Stimulated activated naive CD8-positive, alpha-beta T cell treated with anti-CD3 and anti-CD28 coated beads, Interleukin-15, amount 100 ng/mL, for 72 hours (primary cell): ENCODE measurements at places on chromosomes 1 and 21.
A peak's percentile ranks its signal among the peaks of the same experiment; 100 is the strongest.

DNA sequence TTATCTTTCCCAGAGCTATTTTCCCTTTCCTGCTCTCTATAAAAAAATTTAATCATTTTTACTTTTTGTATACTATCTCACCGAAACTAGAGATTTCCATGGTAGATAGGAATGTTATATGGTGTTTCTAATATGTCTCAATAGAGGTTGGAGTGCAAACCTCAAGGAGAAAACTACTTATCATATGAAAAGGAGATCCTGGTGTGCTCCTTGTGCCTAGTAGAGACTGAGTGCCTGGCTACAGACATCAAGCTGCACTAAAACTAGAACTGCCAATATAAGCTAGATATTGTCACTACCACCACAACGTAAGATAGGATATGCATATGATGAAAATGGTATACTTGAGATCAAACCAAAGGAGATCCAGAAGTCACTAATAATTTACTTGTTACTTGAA, 67.0 kb downstream of the RGS18 start:
- no peak for DNase-seq

- no peak for DNase-seq
Measured at GRCh38 chr1:237126180-237126579, 84.2 kb downstream of the RYR2 start.

DNA sequence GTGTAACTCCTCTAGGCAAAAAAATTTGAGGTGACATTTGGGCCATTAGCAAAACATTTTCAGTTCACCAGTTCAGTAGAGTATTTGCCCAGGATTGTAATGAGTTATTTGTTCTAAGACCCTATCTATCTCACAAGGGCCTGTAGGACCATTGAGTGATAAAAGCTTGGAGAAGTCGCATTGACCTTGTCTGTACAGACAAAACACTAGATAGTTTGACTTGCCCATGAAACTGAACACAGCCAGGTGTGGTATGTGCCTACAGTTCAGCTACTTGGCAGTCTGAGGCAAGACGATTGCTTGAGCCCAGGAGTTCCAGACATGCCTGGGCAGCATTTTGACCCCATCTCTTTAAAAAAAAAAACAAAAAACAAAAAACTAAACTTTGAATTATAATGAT, 3.1 kb downstream of the ATP5IF1 start:
- no peak for DNase-seq

DNA sequence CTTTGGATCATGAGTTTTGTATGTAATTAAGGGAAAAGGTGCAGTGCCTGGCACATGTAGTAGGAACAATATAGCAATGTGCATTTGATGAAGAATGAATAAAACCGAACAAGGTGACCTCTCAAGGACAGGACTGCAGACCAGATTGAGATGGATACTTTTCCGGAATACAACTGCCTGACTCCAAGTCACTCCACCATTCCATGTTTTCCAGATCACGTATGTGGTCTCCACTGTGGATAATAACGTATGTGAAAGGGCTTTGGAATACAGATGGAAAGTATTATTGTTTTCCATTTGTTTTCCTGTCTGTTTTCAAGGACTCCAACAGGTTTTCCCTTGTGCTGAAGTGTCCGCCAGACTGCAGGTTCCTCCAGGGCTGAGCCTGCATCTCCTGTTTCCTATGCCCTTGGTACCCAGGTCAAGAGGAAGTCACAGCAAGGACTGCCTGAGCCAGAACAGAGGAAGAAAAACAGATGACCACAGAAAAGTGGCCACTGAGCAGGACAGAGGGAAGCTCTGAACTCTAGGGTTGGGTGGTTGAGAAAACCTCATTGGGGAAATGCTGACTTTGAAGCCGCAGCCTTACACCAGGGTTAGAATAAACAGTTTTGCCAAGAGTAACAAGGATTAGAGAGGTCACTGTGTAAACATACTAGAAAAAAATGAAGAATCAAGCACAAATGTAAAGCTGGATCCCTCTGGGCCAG, 4.0 kb downstream of the CFAP45 start:
- DNase-seq: no peak

GRCh38 chr1:4825800-4826450, 171.5 kb downstream of the AJAP1 start:
- no peak for DNase-seq

- no peak for DNase-seq
Measured at GRCh38 chr1:146029117-146029516, 7.6 kb upstream of the HJV start.

- DNase-seq: no peak
Measured at GRCh38 chr21:30193201-30193600, 22.7 kb downstream of the CLDN8 start.

- DNase-seq: peak; percentile 15
Measured at GRCh38 chr1:175514387-175514953, 228.9 kb downstream of the TNR start.

GRCh38 chr1:199982606-199983005, 44.9 kb upstream of the NR5A2 start:
- DNase-seq: no peak

DNA sequence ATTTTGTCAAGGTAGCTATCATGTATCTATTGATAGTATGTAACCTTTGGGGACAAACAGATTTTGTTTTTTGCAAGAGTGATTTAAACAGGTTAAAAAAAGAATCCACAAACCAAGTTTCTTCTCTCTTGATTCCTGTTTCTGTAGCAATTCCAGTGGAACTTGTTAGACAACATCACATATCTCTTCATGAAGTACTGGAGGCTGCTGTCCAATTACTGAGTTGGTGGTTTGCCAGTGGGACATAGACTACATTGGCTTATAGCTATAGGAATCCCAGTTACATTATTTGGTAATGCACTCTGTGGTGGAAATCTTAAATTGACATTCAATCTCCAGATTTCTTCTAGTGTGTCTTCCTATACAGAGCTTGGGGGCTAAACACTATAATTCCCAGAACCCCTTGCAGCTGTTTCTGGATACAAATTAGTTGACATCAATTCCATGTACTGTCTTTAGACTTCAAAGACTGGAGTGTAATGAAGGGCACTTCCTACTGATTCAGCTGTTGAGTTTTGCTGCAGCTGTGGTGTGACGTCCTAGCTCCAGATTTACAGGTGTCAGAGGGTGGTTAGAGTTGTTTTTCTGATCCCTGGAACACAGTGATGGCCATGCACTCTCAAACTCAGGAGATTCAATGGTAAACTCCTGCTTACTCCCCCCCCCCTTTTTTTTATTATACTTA, 29.4 kb upstream of the GCLM start:
- no peak for DNase-seq

GRCh38 chr1:220281159-220281574, 8.9 kb upstream of the RAB3GAP2 start:
- DNase-seq: no peak

DNA sequence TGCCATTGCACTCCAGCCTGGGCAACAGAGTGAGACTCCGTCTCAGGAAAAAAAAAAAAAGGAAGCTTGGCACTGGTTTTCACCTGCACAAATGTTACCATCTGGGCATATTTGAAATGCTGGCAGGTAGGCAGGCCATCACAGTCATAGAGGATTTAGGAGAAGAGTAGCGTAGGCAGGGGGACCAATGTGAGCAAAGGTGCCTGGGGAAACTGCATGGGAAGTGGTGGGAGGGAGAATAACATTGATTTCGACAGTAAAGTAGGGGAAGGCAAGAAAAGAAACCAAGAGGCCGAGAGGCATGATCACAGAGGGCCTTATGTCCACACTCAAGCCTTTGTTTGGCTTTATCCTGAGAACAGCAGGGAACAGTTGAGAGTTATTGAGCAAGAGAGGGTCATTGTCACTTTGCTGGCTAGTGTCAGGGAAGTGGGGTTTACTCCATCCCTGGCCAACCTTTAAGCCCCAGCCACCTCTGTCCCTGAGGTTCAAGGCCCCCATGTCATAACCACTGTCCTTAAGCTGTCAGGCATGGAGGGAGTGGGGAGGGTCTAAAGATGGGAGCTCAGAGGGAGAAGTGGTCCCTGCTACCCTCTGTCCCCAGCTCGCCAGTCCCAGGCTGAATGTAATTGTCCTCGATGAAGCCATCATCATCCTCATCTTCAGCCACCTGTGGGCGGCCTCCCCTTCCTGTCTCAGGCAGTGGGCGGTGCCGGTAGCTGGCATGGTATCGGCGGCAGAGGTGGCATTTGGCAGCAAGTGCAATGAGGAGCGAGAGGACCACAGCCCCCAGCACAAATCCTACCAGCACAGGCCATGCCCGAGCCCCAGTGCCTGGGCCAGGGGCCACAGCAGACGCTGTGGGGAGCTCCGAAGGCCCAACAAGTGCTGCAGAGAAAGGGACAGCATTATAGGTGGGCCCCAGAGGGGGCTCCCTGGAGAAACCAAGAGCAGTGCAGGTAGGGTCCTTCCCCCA, 2.9 kb downstream of the C1orf210 start:
- no peak for DNase-seq
